ENCODE measurements at places on chromosomes 16 and 17. TPM values are rescaled to one million over a fixed set of nuclear protein-coding genes. Genes with fewer than 3 reads are reported as not detected.

Gene KRT40
- not detected for total RNA-seq

Gene MIS12
- 28.6 TPM for total RNA-seq

Gene PDIA2
- not detected for total RNA-seq

Gene ITGB4
- total RNA-seq: 19.7 TPM

Gene FOXL1
- total RNA-seq: 1.4 TPM

Gene RBL2
- total RNA-seq: 126 TPM

Gene KRTAP1-1
- not detected for total RNA-seq

Gene FAM83G
- 21.3 TPM for total RNA-seq

Gene GDPD3
- total RNA-seq: 0.68 TPM

GRCh38 chr17:50213026-50214022, 11.9 kb upstream of the COL1A1 start:
- no peak for DNase-seq

- no peak for DNase-seq
Observed at GRCh38 chr16:46728806-46729205, 19.3 kb downstream of the MYLK3 start.

DNA sequence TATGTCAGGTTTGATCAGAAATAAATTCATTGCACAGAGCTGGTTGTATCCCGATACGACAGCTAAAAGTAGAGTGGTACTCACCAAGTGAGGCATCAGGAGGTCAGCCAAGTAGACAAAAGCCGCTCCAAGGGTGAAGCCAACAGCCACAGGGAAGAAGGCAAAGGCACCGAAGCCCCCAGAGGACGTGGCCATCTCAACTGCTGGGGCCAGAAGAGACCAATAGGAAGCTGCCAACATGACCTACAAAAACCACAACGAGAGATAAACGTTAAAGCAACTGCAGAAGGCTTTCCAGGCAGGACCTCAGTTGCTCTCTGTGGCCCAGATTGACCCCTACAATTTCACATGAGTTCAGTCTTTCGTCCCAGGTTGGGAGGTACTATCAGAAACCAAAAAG, 61.0 kb downstream of the SLC39A11 start:
- no peak for DNase-seq

DNA sequence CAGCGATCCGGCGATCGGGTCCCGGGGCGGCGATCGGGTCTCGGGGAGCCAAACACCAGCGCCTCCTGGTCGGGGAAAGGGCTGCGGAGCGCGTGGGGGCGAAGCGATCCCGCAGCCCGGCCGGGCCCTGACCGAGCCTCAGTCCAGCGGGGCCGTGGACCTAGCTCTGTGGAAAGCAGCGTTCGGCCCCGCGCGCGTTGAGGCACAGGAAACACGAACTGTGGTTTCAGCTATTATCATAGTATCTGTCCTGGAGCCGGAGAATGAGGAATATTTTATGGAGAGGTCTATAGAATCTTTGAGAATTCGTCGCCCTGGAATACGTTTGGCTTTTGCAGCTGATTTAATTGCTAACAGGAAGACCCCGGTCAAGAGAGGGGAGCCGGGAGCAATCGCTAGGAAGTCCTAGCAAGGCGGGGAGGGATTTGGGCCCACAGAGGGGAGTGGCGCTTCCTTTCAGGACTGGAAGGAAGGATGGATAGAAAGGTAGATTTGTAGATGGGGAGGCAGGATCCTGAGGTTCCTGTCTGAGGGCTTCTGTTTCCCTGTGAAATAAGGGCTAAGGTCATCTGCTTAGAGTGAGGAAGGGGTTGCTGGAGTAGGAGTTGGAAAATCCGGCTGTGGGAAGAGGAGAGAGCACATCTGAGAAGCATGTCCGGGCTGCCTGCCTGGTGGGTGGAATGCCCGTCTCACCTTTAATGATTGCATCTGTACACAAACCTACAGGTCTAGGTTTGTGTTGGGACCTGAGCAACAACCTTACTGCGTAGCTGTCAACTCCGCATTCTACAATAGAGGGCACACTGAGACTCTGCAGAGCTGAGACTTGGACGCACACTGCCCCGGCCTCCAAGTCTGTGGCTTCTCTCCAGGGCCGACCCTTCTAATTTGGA, 770 bp downstream of the CCNF start:
- DNase-seq: peak; percentile 5

DNA sequence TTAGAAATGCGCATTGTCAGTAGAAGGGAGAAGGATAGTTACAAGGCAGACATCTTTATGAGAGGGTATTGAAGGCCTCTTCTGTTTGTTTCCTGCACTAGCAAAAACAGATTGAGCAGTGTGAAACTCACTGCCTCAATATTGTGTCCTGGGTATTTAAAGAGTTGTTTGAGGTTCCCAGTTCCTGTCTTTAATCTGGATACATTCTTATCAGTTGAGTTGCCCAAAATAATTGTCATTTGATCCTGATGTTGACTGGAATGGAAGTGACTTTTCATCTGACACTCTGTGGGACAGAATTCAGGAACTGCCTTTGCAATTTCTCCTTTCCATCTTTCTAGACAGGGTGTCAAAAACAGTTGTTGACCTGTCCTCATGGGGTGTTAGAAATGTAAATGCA, 1.7 kb downstream of the ATP6V0A1 start:
- no peak for DNase-seq

DNA sequence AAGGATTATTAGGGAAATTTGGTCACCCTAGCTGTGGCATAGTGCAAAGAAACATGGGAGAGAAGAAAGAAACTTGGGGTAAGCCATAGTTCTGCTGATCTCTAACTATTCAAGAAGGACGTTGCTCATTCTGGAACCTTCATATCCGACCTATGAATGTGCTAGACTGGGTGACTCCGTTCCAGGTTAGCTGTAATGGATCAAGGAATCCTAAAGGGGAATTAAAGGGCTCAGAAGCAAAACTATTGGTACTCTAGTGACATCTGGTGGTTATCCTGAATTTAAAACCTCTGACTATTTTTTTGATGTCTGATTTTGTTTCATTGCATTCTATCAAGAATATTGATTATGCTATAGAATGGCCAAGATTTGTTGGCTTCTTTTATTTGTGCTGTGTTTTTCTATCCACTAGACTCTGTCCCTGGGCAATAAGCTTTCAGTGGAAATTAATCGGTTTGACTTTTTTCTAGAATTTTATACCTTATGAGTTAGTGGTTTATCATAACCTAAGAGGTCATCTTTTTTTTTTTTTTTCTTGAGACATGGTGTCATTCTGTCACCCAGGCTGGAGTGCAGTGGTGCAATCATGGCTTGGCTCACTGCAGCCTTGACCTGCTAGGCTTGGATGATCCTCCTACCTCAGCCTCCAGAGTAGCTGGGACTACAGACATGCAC, 19.5 kb downstream of the PCTP start:
- DNase-seq: no peak

DNA sequence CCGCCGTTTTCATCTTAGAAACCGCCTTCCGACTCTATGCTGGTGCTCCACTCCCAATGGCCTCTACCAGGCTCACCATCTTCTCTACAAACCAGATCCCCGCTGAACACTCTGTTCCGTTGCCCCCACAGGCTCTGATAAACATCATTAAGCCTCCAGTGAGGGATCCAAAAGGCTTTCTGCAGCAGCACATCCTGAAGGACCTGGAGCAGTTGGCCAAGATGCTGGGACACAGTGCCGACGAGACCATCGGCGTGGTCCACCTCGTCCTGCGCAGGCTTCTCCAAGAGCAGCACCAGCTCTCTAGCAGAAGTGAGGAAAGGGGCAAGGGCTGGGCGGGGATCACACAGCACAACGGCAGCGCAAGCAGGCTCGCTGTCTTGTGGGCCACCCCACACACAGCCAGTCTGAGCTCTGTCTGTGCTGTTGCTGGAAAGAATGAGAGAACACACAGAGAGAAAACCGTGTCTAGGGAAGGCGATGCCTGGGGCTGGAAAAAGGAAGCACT, 33.5 kb upstream of the ENDOV start:
- DNase-seq: no peak

- DNase-seq: no peak
Observed at GRCh38 chr16:16186820-16187219, 36.5 kb downstream of the ABCC6 start.

- DNase-seq: no peak
Observed at GRCh38 chr16:5916711-5917191, 819.2 kb upstream of the EEF2KMT start.

- DNase-seq: peak; percentile 26
Observed at GRCh38 chr17:3005696-3006095, 57.7 kb downstream of the OR1D5 start.

- no peak for DNase-seq
Observed at GRCh38 chr16:60989592-60989991, 1046.6 kb downstream of the CDH8 start.

GRCh38 chr17:79082311-79083190, 7.9 kb downstream of the ENGASE start:
- DNase-seq: peak; percentile 27

GRCh38 chr16:66935314-66936011, at the start of gene CES2:
CES2 (plus strand) TSS chr16:66935516; CDS start chr16:66935636, 120 bp downstream.
- peak; percentile 90 for DNase-seq

DNA sequence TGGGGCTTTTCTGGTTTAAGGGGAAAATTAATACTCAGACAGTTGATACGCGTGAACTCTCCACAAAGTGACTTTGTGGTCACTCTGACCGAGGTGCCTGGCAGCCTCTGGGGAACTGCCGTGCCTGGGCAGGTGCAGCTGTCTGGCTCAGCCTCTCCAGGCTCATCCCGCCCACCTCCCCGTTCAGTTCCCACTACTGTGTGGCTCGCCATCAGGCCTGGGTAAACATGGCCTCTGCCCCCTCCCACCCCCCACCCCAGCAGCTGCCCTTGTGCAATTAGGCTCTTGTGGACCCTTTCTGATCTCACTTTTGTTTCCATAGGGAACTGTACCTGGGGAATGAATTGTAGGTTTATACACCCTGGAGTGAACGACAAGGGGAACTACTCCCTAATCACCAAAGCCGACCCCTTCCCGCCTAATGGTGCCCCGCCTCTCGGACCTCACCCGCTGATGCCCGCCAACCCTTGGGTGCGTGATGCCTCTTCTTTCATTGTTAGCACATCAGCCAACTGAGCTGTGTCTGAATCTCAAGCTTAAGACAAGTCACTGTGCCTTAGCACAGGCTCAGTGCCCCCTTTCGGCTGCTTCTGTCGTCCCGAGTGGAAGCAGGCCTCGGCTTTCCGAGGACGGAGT, 27.8 kb downstream of the ZC3H18 start:
- DNase-seq: no peak

DNA sequence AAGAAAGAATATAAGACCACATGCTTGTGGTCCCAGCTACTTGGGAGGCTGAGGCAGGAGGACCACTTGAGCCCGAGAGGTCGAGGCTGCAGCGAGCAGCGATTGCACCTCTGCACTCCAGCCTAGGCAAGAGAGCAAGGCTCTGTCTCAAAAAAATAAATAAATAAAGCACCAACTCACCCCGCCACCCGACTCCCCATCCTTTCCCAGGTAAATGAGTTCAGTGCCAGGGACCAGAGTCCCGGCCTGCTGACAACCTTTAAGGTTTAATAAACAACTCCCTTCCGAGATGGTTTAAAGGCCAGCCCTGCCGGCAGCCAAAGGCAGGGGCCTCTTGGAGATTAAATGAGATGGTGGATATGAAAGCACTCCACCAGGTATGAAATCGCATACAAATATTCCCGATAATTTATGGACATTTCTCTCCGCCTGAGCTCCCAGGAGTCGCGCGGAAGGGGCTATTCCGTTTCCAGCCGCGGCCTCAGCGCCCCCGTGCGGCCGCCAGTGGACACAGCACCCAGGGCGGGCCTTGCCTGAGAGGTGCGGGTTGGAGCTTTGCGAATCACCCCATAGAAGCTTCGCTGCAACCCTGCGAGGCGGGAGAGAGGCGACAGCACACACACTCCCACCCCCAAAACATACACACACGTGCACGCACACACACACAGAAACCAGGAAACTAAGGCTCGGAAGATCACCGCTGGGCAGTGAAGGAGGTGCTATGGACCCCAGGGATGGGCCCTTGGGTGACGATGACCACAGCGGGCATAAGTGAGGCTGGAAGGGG, 4.0 kb upstream of the RPL38 start:
- peak; percentile 52 for DNase-seq

- DNase-seq: peak; percentile 86
Observed at GRCh38 chr17:42116705-42117396, 4.3 kb downstream of the KAT2A start.

GRCh38 chr16:79264237-79265109, 336.1 kb downstream of the MAF start:
- no peak for DNase-seq

DNA sequence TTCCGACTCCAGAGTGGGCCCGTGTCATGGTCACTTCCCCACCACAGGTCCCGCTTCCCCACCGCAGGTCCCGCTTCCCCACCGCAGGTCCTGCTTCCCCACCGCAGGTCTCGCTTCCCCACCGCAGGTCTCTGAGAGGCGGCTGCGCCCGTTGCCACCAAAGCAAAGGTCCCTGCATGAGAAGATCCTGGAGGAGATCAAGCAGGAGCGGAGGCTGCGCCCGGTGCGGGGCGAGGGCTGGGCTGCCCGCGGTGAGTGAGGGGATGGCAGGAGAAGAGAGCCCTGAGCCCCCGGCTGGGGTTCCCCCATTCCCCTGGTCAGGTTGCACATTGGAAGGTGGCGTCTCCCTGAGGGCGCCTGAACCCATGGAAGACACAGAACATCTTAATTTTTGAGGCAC, 17.4 kb upstream of the TCF25 start:
- no peak for DNase-seq

DNA sequence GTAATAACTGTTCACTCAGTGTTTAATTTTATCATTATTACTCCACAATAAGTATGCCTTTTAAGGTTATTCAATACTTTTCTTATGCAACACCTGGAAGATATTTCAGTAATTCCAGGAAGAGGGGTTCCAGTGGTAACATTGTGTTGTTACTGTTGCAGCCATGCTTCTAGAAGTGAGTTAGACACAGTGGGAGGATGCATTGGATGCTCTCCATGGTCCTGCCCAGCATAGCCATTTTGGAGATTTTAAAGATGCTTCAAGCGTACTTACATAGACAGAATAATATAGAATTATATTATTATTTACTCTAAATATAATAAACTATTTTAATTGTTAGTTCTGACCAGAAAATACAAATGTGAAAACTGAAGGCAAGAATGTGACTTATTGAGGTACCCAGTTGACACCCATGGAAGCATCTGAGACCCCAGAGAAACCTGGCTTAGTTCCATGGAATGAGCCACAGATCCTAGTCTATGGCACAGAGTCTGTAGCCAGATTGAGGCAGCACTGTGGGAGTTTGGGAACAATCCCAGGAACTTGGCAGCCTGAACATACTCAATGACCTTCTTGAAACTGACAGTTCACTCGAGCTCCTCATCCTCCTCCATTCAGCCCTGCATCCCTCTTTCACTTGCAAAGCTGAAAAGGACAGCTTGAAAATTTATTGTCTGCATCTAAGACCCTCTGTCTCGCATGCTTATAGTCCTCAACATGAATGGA, 190.1 kb upstream of the HS3ST4 start:
- DNase-seq: no peak

All from thyroid gland (tissue), 4 donors.